Tibial nerve (tissue), 4 donors: ENCODE measurements at places on chromosomes 5 and 9.

DNA sequence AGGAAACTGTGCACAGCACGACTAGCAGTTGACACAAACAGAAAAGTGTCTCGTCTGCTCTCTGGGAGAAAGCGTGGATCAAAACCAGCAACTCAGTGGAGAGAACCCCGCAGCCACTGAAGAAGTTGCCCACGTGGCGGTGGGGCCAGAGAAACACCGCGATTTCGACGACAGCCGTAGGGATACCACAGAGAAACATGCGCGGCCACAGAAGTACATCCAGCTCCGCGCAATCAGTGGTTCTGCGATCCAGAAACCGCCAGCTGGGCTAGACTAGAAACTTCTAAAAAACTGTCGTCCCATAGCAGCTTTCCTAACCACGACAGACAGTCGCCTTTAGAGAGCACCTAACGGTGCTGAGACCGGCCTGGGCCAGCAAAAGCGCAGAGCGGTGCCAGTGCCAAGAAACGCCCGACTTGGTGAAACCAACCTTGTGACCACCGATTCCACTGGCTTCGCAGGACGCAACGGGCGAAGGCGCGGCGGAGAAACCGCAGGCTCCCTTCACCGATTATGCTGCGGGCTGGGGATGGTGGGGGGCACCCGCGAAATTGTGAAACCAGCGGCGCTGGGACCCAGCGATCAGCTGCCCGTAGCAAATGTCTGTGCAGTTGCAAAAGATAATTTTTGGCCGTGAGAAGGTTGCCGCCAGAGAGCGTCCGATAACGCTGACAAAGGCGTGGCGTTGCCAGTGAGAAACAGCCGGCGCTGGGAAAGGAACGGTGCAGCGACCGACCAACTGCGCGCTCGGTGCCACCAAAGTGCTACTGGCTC is 2.7 kb upstream of the ANXA2R start:
- DNase-seq: peak; percentile 67

DNA sequence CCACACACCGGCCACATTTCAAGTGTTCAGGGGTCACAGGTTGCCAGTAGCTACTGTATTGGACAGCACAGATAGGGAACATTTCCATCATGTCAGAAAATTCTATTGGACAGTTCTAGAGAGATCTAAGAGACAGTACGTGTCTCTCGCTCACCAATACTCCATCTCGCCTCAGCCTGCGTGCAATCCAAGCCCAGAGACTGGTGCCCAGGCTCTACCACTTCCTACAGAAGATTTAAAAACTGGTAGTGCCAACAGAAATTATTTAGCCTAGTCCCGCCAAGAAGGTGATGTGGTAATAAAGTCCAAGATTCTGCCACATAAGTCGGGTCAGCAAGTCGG is 390 bp upstream of the SNX2 start:
- DNase-seq: no peak

- no peak for DNase-seq
Measured at GRCh38 chr9:134136118-134136995, 475 bp downstream of the WDR5 start.

DNA sequence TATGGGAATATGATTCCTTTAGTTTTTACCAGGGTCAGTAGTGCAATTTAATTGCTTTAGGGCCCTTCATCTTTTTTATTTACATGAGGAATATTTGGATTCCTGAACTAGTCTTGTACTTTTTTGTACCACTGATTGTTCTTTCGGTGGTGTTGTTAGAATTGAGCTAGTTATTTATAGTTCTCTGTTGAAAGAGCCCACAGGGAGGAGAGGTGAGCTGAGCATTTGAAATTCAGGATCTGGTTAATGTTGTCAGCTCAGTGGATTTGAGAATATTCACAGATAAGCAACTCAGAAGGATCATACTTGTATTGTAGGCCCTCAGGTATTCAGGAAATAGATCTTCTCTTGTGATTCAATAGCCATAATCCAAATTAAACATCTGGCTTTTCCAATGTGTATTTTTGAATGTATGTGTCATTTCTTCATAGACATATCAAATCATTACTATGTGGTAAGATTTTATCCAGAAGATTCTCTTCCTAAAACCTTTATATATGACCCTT is 613.2 kb downstream of the ISL1 start:
- no peak for DNase-seq

GRCh38 chr5:5351288-5351979 is 71.0 kb upstream of the ICE1 start:
- DNase-seq: no peak
